HS-27A (cell line): ENCODE measurements at places on chromosomes 7 and 10.

DNA sequence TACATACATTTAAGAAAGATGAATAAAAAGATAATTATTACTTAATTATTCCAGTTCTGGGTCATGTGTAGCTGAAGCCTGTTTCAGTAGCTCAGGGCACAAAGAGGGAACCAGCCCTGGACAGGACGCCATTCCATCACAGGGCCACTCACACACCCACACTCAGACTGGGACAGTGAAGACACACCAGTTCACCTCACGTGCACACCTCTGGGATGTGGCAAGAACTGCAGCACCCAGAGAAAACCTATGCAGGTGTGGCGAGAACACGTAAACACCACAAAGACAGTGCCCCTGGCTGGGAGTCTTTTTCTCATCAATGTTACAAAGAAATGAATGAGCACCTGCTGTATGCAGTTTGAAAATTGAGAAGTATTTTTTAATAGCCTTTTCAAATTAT, 1.6 kb upstream of the IDI1 start:
- no peak for DNase-seq

GRCh38 chr7:117385363-117386109, 41.8 kb downstream of the ASZ1 start:
- DNase-seq, result no peak

DNA sequence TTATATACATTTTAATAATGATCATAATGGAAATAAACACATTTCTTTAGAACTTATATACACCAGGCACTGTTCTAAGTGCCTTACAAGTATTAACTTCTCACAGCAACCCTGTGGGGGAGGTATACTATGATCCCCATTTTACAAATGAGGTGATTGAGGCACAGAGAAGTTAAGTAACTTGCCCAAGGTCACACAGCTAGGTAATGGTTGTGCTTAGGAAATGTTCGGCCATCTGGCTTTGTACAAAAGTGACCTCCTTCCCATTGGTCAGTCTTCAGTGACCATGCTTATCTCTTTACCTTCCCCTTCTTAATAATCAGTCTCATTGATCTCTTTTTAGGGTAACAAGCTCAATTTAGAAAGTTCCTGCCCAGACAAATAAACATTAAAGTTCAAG, 158.8 kb downstream of the KIAA1217 start:
- no peak for DNase-seq

DNA sequence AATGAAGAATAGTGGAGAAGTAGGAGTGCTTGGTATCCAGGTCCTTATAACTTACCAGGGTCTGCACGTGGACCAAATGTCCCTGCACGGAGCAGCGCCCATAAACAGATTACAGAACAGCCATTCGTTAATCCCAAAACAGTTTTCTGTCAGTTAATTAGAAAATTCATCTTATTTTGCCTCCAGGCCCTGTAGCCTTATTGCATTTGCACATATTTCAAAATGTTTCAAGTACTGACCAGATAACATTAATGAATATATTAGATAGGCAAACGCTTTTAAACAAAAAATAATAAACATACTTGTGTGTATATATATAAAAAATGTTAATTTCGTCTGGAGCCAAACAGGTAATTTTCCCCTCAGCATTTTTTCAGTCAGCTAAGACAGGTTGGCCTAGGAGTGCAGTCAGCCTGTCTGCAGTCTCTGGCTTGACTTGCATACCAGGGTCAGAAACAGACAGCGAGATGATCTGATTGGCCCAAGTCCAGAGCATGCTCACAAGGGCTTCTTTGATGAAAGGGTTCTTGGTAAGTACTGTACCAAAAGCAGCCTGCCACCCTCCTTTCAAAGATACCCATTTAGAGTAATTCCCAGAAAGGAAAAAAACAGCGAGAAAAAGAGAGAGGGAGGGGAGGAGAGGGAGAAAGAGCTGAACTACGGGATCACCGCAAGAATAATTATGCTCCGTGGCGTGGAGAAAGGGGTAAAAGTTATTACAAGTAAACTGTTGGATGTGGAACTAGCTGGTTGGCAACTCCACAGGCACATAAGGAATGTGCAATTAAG, 194.4 kb upstream of the TCF7L2 start:
- DNase-seq, result no peak

GRCh38 chr10:132351611-132352010, 19.6 kb downstream of the LRRC27 start:
- DNase-seq, result no peak

DNA sequence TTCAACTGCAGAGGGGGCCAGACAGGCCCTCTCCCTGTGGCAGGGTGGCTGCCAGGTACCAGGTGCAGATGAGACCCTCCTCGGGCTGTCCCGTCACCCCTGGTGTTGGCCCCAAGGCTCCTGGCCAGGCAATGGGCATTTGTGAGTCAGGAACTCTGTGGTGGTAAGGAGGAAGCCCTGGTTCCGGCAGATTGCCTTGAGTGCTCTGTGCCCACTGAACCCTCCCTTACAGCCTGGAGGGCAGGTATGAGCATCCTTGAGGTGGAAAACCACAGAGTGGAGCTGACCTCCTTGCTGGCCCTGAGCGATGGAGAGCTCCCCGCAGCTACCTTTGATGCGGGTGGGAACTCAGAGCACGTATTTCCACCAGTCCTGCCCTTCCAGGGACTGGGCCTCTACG, 2.0 kb downstream of the PAOX start:
- no peak for DNase-seq

GRCh38 chr10:45227456-45227855, 88.0 kb downstream of the OR13A1 start:
- DNase-seq, result no peak

- DNase-seq, result no peak
Measured at GRCh38 chr10:133379152-133379800, at the start of gene PAOX. Gene PAOX (plus strand): TSS chr10:133379262. CDS start chr10:133379317, 55 bp downstream.

DNA sequence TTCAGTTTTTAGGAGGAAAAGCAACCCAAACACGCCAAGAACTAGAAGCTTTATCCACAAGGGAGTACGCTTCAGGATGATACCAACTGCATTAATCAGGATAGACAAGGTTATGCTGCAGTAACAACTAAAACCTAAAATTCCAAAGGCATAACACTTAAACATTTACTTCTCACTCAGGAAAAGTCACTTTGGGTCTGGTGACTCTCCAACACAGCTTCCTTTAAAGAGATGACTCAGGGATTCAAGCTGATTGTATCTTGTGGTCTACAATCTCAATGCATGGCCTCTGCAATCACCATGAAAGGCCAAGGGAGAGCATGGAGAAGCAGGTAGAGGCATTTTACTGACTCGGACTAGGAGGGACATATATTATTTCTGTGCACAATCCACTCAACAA, 315.8 kb downstream of the KCNMA1 start:
- DNase-seq, result no peak

DNA sequence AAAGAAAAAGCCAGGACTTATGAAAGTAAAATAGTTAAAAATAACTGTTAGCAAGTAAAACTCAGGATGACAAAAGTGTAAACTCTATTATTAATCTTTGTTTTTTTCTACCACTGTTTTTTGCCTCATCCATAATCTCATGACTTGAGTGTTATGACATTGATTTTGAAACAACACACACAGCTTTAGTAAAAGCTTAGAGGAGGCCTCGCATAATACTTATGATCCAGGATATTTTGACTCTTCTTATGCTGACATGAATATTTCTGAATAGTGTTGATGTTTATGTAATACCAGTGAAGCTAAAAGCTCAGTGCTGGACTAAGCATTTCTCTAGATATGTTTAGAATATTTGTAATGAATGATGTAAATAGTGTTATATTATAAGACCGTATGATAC, 10.5 kb downstream of the KAT6B start:
- DNase-seq, result no peak

DNA sequence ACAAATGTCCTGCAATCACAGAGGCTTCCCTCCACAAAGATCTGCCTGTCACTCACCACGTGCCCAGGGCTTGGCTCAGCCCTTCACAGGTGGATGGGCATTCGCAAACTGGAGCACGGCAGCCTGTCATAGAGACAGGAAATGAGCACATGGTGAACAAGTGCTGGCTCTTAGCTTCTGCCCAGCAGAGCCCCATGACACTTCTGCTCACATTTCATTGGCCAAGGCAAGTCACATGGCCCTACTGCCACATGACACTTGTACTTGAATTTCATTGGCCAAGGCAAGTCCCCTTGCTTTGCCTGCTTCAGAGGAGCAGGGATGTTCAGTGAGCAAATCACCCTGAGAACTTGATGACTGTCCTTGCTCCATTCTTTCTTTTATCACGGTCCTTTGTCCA, 110.8 kb upstream of the PPP2R2D start:
- no peak for DNase-seq

DNA sequence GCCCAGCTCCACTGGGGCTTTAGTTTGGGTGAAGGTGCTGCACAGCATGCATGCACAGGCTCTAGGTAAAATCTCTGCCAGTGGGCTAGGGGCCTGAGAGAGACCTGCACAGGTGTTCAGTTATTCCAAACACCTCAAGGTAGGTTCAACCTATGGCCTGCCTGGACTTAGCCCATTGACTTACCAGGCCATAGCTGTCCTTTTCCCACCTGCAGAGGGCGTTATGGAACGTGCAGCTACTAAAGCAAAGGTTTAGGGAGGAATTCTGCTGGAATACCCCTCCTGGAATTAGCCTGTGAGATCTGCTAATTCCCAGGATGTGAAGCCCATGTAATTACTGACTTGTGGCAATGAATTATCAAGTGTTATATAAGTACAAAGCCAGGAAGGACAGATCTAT, 3.6 kb downstream of the VWC2 start:
- no peak for DNase-seq

- DNase-seq, result no peak
Measured at GRCh38 chr10:101773923-101774588, 1.9 kb downstream of the FGF8 start.

DNA sequence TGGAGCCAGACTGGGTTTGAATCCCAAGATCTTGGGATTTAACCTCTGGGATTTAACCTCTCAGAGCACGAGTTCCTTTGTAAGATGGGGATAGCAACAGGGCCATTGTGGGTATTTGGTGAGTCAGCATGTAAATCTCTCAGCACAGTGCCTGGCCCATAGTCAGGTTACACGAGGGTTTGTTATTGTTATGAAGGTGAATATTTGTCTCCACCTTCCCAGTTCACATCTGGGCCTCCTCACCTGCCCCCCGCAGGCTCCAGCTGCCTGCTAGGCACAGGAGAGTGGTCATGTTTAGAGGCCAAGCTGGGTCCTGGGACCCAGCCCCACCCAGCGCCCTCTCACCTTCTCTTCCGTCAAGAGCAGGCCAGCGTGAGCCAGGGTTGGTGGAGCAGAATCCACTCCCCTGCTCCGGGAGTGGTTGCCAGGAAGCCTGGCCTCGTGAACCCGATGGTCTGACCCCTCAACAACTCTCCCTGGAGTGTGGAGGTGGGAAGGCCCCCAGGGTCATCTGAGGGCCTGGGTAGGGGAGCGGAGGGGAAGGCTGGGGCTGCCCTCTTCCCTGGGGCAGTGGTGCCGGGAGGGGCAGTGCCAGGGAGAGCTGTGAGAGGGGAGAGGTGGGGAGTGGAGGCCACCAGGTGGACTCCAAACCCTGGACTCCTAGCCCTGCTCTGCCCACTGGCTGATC, 26.0 kb downstream of the FAM241B start:
- DNase-seq, result no peak

DNA sequence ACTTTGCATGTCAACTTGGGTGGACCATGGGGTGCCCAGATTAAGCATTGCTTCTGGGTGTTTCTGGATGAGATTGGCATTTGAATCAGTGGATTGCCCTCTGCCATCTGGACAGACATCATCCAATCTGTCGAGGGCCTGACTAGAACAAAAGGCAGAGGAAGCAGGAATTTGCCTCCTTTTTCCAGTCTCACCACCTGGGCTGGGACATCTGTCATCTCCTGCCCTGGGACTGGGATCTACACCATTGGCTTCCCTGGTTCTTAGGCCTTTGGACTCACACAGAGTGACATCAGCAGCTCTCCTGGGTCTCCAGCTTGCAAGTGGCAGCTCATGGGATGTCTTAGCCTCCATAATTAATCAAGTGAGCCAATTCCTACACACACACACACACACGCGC, 10.3 kb downstream of the SLC13A4 start:
- no peak for DNase-seq

GRCh38 chr7:22485189-22485588, 14.8 kb downstream of the STEAP1B start:
- DNase-seq, result no peak

DNA sequence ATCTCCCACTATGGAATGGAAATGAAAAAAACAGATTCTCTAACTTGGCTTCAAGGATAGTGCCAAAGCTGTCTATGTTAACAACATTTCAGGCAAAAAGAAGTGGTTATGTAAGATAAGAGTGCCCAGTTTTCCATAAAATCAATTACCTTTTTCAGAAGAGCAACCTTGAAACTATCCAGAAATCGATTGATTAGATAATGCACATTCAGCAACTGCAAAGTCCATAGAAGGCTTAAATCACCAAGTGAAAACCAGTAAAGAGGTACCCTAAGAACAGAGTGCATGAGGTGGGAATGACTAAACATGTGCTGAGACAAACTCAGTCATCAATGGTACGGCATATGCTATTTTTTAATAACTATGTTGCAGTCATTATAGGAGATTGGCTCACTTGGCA, 71.9 kb upstream of the TNKS2 start:
- no peak for DNase-seq

DNA sequence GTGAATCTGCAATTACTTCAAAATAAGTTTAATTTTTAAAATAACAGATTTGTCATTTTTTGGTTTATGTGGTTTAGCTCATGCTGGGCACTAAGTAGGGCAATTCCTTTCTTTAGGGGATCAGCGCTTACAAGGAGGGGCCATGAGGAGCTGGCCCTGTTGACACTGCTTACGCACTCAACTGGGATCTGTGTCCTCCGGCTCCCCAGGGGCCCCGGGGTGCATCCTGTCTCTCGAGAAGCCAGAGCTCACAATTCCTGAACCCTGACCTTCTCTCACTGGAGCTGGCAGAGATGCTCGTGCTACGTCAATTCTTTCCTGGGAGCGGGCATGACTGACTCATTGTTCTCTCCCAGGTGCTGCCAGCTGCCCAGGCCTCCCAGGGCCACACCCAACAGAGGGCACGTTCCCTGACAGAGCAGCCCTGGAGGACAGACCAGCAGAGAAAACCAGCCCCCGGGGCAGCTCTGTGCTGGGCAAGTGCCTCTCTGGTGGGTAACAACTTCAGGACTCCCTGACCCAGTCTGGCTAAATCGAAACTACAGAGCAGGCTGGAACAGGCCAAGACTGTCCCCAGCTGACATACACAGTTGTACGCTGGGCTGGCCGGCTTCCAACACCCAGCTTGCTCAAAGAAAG, 36.8 kb downstream of the CTBP2 start:
- no peak for DNase-seq
